Fibroblast of the aortic adventitia (primary cell): ENCODE measurements at places on chromosomes 1 and 21. TPM values are rescaled to one million over a fixed set of nuclear protein-coding genes. Genes with fewer than 3 reads are reported as not detected.

The PRKCZ gene
- 1.6 and 3.5 TPM in 2 replicates for total RNA-seq

The S100A7 gene
- not detected in 2 replicates for total RNA-seq

The PKN2 gene
- total RNA-seq = 40.1 and 58.8 TPM in 2 replicates

The CALML6 gene
- 0.36 and 0.49 TPM in 2 replicates for total RNA-seq

The ZNF593OS gene
- not detected in 2 replicates for total RNA-seq

The WNT3A gene
- total RNA-seq = not detected in 2 replicates

The FCRL1 gene
- not detected in 2 replicates for total RNA-seq

The RNPC3 gene
- total RNA-seq = 19.9 and 31.5 TPM in 2 replicates

The DDR2 gene
- 356 and 379 TPM in 2 replicates for total RNA-seq

The TDRD5 gene
- not detected in 2 replicates for total RNA-seq
